Activated naive CD4-positive, alpha-beta T cell treated with anti-CD3 and anti-CD28 coated beads, Interleukin-2, amount 50 U/mL, for 72 hours (primary cell): ENCODE measurements at places on chromosomes 5 and 9. TPM values are rescaled to one million over a fixed set of nuclear protein-coding genes. Genes with fewer than 3 reads are reported as not detected.

GRCh38 chr5:149688406-149688805 lies 41.7 kb upstream of the PPARGC1B start:
- DNase-seq: no peak

GRCh38 chr5:170571875-170572852 lies 68.3 kb downstream of the KCNIP1 start:
- DNase-seq: peak; percentile 60

DNA sequence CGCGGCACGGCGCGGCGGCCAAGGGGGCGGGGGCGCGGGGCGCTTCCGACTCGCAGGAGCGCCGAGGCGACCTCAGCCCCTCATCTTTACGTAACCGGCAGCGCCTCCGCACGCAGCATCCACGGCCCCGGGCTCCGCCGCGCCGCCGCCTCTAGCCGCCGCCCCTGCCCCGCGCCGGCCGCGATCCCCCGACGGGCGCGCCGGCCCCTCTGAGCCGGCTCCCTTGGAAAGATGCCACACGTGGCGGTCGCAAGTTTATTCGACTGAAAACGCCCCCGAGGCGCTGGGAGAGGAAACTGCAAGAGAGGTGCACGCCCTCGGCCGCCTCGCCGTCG lies 1.0 kb downstream of the KLF9 start:
- DNase-seq: no peak

DNA sequence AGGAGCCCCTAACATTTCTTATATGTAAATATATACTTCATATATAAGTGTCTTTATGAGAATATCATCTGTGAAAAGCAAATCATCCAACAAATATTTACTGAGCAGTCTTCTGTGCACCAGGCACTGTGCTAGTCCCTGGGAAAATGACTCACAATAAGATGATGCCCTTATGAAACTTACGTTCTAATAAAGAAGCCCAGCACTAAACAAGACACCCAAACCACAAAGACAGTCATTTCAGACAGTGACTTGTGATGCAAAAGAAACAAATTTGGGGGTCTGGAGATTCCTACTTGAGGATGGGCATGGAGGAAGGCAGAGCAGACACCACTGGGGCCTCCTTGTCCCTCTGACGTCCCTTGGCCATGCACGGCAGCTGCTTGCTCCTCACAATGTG lies 30.6 kb upstream of the PPP1R2B start:
- DNase-seq: no peak

- no peak for DNase-seq
These were observed 16.1 kb upstream of the NDST1 start for GRCh38 chr5:150491876-150492275.

GRCh38 chr9:68727636-68728035 lies 22.6 kb downstream of the PIP5K1B start:
- no peak for DNase-seq

GRCh38 chr5:72379936-72380335 lies 59.8 kb downstream of the PTCD2 start:
- no peak for DNase-seq

DNA sequence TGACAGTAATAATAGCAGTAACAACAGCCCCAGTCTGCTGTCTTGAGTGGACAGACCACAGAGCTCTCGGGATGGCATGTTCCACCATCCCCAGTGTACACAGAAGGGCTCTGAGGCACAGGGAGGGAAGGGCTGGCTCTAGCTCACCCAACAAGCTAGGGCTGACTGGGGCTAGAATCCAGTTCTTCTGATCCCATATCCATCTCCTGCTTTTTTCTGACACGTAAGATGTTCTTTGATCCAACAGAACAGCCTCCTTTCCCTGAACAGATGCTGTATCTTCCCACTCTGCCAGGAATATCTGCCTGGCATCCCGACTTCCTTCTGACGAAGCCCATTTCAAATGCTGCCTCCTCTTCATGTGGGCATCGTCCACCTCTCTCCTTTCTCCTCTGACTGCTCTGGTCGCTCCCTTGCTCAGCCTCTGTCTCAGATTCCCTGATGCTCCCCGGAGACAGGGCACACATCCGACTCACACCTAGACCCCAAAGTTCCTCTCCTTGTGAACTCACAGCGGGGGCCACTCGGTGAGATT lies 43.6 kb upstream of the CLK4 start:
- no peak for DNase-seq

DNA sequence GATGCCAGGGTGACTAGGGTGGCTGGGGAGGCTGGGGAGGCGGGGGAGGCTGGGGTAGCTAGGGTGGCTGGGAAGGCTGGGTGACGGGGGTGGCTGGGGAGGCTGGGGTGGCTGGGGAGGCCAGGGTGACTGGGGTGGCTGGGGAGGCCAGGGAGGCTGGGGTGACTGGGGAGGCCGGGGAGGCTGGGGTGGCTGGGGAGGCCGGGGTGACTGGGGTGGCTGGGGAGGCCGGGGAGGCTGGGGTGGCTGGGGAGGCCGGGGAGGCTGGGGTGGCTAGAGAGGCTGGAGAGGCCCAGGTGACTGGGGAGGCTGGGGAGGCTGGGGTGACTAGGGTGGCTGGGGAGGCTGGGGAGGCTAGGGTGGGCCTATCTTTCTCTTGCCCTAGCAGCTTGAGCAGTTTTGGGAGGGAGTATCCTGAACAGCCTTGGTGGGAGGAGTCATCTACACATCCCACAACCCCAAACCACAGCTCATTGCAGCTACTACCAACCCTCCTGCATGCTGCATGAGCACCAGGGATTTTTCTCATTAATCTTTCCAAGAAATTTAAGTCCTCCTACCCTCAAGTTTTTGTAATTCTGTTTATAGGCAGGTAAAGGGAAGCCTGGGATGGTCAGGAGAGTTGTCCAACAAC lies 203.2 kb upstream of the IRX1 start:
- no peak for DNase-seq

The CDX1 gene
- total RNA-seq: not detected

DNA sequence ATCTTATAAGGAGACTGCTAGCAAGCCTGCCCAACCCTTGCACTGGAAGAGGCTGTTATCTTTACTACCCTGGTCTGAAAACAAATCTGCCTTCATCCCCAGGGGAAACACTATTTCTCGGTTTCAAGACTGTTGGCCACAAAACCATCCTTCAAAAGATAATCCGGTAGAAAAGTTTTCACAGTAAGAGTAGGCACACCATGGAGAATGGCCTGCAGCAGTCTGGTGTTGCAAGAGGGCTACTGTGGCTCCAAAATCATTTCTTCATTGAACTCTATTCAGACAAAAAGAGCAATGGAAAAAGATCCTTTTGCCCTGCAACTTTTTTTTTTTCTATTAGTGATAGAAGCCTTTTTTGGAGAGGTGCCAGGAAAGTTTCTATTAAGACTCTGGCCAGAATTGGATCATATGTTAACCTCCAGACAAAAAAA lies 163.9 kb downstream of the ARHGEF28 start:
- DNase-seq: no peak

The CPEB4 gene
- total RNA-seq: 11.8 TPM

DNA sequence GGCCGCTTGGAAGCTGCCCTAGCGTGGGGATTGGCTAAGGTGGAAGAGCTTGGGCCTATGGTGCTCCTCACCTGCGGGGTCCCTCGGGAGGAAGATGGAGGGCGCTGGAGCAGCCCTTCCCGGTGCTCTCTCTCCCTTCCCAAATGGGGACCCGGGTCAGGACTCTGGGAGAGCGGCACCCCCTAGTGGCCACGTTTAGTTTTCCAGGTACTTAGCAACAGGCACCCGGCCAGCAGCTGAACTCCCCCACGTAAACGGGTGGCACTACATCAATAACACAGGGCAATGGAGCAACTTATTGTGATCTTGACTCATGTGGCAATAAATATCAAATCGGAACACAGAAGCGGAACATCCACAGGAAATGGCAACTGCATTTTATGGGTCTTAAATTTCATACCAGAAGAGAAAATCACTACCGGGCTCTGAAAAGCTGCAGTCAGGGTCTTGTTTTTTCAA lies 316.6 kb downstream of the AGTPBP1 start:
- DNase-seq: peak; percentile 64

The ACTBL2 gene
- total RNA-seq: not detected

GRCh38 chr5:139531772-139532169 lies 29.4 kb upstream of the UBE2D2 start:
- no peak for DNase-seq

The TTC1 gene
- total RNA-seq: 42.8 TPM

GRCh38 chr9:3215658-3216057 lies 310.1 kb downstream of the RFX3 start:
- DNase-seq: no peak

- DNase-seq: no peak
These were observed 44.6 kb downstream of the BARX1 start for GRCh38 chr9:93910598-93910997.

The N4BP3 gene
- 0.80 TPM for total RNA-seq

The ANKRD55 gene
- 3.7 TPM for total RNA-seq

The SPACA9 gene
- total RNA-seq: 2.3 TPM

- no peak for DNase-seq
These were observed 133.0 kb downstream of the SLC28A3 start for GRCh38 chr9:84207491-84207951.

The NFIB gene
- not detected for total RNA-seq

DNA sequence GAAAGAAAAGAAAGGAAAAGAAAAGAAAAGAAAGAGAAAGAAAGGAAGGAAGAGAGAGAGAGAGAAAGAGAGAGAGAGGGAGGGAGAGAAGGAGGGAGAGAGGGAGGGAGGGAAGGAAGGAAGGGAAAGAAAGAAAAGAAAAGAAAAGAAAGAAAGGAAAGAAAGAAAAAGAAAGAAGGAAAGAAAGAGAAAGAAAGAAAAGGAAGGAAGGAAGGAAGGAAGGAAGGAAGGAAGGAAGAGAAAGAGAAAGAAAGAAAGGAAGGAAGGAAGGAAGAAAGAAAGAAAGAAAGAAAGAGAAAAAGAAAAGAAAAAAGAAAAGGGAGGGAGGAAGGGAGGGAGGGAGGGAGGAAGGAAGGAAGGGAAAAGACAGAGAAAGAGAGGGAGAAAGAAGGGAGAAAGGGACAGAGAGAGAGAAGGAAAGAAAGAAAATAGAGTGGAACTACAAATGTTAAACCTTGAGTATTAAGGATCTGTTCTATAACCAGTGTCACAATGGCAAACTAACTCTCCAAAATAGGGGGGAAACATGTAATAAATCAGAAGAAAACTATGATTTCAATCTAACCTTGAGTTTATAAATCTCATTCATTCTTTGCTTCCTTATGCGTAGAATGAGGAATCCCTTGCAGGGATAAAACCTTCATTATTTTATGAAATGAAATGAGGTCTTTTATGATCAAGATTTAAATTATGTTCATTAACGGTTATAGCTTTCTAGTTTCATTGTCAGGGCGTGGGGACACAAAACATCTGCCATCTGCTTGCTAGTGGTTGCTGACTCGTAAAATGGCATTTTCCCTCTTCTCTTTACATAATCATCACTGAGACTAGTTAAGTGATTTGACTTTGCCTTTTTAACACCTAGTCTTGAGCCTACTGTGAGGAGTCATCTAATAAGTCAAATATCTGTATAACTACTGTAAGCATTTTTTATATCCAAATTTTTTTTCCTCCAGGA lies 40.7 kb upstream of the RAD23B start:
- no peak for DNase-seq

DNA sequence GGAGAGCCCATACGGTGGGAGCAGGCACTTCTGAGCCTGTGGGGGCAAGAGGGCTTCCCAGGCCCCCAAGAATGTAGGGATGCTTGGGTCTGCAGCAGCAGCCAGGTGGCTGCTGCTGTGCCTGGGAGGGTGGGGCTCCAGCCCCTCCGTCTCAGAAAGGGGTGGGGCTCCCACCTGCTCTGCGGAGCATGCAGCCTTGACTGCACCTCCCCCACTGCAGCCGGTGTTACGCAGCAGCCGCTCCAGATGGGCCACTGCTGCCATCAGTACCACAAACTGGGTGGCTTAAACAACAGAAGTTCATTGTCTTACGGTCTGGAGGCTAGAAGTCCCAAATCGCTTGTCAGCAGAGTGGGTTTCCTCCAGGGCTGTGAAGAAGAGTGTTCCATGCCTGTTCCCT lies 365.5 kb downstream of the TMEM38B start:
- no peak for DNase-seq

DNA sequence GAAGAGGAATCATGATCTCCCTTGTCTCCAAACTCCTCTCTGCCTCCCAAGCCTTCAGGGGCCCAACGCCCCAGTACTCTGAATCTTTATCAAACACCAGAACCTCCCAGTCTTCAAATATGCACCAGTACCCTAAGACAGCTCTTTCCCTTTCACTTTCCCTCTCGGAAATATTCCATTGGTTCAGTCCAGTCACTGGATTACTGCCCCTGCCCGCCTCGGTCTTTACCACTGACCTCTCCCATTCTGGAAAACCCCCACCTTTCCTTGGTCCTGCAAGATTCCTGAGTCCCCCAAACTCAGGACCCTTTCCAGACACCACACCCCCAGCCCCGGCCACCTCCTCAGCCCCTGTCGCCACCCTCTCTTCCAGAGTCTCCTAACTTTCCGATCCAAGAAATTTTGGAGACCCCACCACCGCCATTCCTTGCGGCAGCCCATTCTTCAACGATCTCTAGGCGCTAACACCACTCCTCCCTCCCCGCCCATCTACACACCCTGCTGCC lies 674 bp downstream of the C5orf15 start:
- DNase-seq: no peak

DNA sequence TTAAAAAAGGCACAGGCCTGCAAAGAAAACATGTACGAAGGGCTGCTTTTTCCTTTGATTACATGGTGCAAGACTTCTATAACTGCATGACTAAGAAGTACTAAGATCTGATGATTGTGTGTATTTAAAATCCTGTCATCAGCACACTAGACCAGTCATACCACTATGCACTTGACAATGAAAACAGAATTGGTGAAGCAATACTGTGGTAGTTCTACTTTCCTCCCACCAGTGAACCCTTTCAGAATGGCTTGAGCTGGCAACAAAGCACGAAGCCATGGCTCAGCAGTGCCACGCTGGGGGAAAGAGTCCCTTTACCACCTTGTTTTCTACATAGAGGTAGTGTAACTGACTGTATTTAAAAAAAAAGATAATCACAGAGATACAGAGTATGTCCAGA lies 49.0 kb upstream of the POU5F2 start:
- DNase-seq: no peak

The KIF3A gene
- total RNA-seq: 9.0 TPM

The HMMR gene
- total RNA-seq: 76.9 TPM

The TTC23L gene
- 0.32 TPM for total RNA-seq

GRCh38 chr5:11273180-11273903 lies 512.3 kb upstream of the DAP start:
- DNase-seq: no peak

- DNase-seq: no peak
These were observed 11.1 kb upstream of the PPP1R2B start for GRCh38 chr5:156838961-156839360.

GRCh38 chr9:94721754-94722153 lies 4.7 kb upstream of the AOPEP start:
- no peak for DNase-seq

GRCh38 chr5:61582205-61582820 lies 250.3 kb downstream of the ZSWIM6 start:
- no peak for DNase-seq

The PCDHGA12 gene
- total RNA-seq: 0.16 TPM

- peak; percentile 77 for DNase-seq
These were observed 3.5 kb upstream of the PDLIM7 start for GRCh38 chr5:177500685-177501522.

The TEX48 gene
- total RNA-seq: not detected

The TMEM215 gene
- total RNA-seq: not detected

- no peak for DNase-seq
These were observed 13.5 kb downstream of the CNTFR start for GRCh38 chr9:34575862-34576596.
